Right renal cortex interstitium (tissue), 3 donors: ENCODE measurements at places on chromosomes 7 and 10.

DNA sequence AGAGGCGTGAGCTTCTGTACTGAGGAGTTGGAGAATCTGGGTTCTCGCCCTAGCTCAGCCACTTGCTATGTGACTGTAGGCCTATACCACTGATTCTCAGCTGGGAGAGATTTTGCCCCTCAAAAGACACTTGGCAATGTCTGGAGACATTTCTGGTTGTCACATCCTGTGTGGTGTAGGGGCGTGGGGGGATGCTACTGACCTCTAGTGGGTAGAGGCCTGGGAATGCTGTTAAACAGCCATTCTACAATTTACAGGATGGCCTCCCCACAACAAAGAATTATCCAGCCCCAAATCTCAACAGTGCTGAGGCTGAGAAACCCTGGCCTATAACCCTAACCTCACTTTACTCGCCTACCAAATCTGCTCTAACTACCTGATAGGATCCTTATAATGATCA lies 58.8 kb upstream of the GAD2 start:
- no peak for DNase-seq

GRCh38 chr10:117745301-117745700 lies 202.8 kb downstream of the EMX2 start:
- no peak for DNase-seq

DNA sequence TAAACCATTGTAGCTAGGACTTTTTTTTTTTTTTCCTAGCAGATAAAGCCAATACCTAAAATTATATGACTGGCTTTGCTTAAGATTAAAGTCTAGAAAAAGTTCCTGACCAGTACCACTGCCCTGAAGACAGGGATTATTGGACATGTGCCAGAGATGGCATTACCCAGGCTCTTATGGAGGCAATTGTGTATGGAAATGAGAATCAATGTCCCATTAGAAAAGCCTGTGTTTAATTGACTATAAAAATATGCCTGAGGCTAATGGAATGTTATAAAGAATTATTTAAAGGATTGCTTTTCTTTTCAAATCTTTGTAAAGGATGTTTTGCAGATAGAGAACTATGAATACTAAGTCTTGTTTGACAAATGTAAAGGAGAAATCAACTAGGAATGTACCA lies 196.7 kb downstream of the ANK3 start:
- DNase-seq = no peak

- DNase-seq = no peak
Measured at GRCh38 chr10:104277785-104278184, 8.8 kb downstream of the GSTO2 start.

DNA sequence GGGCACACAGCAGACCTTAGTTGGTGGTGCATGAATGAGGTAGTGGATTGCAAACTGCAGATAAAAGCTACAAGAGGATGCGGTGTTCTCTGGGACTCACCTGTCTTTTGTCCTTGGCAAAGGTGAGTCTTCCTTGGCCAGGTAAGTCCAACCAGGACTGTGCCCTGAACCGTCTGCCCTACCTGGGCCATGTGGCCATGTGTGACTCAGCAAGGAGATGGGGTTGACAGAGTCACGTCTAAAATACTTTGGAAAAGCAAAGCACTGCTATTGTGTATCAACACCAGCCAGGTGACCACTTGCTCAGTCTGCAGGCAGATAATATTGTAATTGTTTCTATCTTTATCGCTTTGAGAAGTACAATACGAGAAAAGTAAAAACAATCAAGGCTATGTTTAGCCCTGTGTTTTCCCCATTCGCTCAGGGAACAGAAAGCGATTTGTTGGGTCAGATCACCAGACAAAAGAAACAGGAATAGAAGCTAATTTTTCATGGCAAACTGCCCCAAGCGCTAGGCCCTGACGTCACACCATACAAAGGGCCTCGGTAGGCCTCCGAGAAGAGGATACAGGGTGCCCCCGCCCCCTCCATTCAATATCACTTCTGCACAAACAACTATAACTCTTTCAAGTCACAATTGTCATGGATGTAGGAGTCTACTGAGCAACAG lies 57.3 kb downstream of the FAM53B start:
- no peak for DNase-seq

- DNase-seq = no peak
Measured at GRCh38 chr7:22663357-22663718, 63.7 kb upstream of the IL6 start.

DNA sequence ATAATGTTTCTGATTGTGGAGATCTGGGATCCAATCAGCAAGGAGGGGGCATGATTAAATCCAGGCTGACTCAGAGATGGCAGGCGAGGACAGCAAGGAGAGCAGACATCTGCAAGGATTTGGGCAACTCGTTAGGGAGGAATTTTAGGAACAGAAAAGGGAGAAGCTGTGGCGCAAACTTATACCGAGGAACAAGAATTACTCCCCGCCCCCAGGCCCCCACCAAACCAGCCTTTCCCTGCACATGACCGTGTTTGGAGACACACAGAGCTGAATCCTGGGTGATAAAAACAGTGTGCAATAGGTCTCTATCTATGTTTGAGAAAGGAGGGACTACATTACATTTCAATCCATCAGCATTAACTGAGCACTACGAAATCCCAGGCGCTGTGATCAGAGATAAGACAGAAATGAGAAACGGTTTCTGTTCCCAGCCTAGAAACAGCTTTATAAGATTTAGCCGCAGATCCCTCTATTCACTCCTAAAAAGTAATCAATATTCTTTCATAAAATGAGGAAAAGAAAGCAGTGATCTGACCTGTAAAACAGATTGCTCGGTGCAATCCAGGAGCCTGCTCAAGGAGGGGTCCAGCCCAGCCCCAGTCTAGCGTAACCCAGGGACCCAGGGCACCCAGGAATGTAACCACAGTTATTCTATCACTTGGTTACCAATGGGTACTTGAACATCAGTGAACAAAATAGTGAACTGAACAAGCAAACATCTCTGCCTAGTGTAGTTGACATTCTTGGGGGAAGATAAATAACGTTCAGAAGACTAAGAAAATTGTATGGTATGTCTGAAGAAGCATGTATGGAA lies 37.2 kb upstream of the RAPGEF5 start:
- DNase-seq = no peak

- DNase-seq = no peak
Measured at GRCh38 chr10:103763374-103764202, 91.8 kb downstream of the SH3PXD2A start.

GRCh38 chr7:50533866-50534265 lies 31.3 kb downstream of the DDC start:
- DNase-seq = no peak

DNA sequence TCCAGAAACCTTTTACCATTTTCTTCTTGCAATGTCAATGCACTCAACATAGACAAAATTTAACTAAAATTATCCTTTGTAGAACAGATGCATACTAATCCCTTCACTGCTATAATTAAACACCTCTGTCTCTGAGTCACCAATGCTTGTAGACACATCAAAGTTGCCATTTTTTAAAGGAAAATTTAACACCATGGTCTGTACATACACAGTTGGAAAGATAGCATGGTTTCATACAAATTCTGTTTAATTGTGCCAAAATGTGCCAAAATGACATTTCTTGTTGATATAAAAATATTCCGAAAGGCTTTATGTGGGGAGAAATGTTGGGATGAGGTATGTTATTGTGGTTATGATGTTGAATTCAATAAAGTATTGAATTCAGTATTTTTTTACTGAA lies 125.8 kb downstream of the NEUROD6 start:
- no peak for DNase-seq

- DNase-seq = no peak
Measured at GRCh38 chr7:112452102-112452888, 2.0 kb downstream of the IFRD1 start.

- DNase-seq = no peak
Measured at GRCh38 chr7:102190776-102191350, 95.8 kb upstream of the SH2B2 start.

GRCh38 chr10:58438340-58438871 lies 53.2 kb downstream of the TFAM start:
- no peak for DNase-seq

DNA sequence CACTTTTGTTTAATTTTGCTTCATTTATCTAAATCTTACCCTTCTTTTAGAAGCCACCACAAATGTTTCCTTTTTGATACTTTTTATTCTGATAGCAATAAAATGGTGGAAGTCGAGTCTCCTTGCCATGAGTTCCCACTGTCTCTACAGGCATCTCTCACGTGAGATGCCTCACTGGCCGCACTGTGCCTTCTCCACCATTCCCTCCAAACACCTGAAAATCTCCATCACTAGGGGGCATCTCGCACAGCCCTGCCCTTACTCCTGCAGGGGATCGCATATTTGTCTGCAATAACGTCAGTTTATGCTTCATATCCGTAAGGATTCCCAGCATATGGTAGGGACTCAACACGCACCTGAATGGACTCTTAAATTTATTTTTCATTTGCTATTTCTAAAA lies 56.3 kb upstream of the NCAPG2 start:
- DNase-seq = no peak

GRCh38 chr10:34495938-34496337 lies 319.2 kb downstream of the PARD3 start:
- no peak for DNase-seq

DNA sequence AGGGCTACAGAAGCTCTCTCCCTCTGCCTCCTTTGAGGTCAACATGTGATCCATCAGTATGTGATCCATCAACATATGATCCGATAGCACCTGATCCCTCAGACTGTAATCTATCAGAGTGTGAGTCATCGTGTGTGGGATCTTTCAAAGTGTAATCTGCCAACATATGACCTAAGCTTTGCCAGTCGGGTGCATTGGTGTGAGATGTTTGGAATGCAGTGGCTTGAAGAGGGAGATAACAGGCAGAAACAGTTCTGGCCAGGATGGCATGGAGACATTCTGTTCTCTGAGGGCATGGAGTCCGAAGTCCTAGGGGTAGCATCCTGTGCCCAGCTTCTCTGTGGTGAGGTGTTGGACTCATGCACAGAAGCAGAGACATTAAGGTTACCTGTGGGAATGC lies 217.7 kb upstream of the ETV1 start:
- DNase-seq = no peak

GRCh38 chr10:15627617-15628196 lies 92.0 kb downstream of the ITGA8 start:
- no peak for DNase-seq

GRCh38 chr10:2834214-2834613 lies 233.1 kb upstream of the PFKP start:
- no peak for DNase-seq

DNA sequence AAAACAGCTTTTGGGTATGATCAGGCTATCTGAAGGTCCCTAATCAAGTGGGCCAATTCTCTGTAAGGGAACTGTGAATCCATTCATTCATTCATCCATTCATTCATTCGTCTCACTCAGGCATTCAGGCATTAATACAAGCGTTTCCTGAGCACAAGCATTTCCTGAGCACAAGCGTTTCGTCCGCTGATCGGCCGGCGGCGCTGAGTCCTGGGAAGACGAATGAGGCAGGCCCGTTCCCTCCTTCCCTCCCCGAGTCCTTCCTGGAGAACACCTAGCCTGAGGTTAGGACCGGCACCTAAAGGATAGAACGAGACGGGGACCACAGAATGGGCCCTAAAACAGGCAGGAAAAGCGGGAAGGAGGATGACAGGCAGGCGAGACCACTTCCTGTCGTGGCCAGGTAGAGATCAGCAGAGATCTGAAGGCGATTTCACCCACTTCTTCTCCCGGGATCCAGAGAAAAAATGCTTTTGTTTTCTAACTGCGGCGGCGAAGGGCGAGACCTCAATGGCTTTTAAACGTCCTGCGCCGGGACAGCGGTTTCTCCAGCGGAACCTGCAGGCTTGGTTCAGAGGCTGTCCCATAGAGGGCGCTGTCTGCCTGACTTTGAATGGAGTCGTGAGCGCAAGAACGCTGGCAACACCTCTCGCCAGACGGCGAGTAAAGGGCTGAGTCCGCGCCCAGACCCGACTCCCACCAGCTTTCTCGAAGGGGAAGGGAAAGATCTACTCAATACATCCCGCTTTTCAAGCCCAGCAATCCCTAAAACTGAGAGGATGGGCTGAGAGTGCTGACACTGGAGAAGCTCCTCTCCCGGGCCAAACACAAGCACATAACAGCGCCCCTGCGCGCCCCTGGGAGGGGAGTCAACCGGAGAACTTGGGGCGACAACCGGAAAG lies 2.9 kb upstream of the HMX3 start:
- DNase-seq = peak; percentile 85

DNA sequence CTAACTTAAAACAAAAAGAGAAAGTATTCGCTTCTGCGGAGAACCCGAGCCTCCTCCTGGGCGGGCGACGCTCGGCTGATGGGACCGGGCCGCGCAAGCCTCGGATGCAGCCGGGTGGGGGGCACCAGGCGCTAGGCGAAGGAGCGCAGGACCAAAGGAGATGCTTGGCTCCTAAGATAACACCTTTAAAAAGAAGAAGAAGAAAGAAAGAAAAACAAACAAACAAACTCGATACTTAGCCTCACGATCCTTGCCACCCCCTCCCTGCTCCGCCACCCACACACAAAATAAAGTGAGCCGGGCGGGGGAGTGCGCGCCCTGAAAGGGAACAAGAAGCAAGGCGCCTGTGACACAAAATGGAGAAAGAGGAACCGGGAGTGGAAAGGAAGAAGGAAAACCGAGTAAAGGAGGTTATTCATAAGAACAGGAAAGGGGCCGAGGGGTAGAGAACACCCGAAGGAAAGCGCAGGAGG lies 34.0 kb upstream of the EBLN1 start:
- DNase-seq = peak; percentile 68

- no peak for DNase-seq
Measured at GRCh38 chr10:72407471-72407870, 52.8 kb upstream of the DNAJB12 start.
